ENCODE measurements at places on chromosomes 7 and 10.

GRCh38 chr7:127177156-127177555 is 75.6 kb downstream of the GRM8 start:
- no peak for DNase-seq

- DNase-seq = no peak
These were observed 299.4 kb downstream of the PTEN start for GRCh38 chr10:88162852-88163251.

DNA sequence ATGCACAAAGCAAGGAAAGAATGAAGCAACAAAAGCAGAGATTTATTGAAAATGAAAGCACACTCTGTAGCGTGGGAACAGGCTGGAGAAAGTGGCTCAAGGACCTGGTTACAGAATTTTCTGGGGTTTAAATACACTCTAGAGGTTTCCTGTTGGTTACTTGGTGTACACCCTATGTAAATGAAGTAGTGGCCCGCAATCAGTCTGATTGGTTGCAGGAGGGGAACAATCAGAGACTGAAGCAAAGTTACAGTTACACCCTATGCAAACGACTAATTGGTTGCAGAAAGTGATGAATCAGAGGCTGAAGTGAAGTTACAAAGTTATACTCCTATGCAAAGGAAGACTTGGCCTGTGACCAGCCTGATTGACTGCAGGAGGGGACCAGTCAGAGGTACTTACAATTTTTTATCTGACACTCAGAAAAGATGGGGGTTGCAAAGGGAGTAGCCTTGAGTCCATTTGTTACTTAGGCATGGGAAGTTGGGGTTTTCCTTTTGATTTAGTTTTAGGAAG is 3.6 kb upstream of the MTPN start:
- no peak for DNase-seq

- DNase-seq = peak; percentile 33
These were observed 64.6 kb downstream of the HERPUD2 start for GRCh38 chr7:35630024-35630972.

DNA sequence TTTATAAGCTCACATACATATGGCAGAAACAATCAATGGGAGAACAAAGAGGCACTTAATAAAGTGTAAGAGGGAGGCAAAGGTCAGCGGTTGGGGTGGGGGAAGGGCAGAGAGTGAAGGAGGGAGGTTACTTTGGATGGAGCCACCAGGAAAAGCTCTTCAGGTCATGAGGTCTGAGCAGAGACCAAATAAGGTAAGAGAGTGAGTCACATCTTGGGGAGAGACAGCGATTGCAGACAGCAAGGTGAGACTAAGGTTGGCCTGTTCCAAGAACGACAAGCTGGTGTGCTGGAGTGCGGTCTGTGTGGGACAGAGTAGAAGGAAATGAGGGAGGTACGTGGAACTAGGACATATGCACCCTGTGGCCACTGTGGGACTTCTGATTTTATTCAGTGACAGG is 74.3 kb upstream of the TOMM7 start:
- no peak for DNase-seq

DNA sequence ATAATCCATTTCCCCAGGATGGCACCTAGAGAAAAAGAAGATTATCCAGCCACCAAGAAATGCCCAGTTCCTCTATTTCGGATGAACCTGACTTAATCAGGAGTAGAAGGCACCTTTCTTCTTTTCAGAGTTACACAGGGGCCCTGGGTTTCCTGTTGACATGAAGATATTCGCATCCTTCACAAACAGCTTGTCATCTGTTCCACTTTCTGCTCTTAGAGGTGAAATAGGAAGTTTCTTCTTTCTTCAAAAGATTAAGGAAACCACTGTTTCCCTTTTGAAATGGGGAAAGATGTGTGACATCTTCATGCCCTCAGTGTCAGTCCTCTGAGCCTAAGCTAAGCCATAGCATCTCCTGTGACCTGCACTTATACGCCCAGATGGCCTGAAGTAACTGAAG is 39.1 kb upstream of the RAB18 start:
- no peak for DNase-seq

DNA sequence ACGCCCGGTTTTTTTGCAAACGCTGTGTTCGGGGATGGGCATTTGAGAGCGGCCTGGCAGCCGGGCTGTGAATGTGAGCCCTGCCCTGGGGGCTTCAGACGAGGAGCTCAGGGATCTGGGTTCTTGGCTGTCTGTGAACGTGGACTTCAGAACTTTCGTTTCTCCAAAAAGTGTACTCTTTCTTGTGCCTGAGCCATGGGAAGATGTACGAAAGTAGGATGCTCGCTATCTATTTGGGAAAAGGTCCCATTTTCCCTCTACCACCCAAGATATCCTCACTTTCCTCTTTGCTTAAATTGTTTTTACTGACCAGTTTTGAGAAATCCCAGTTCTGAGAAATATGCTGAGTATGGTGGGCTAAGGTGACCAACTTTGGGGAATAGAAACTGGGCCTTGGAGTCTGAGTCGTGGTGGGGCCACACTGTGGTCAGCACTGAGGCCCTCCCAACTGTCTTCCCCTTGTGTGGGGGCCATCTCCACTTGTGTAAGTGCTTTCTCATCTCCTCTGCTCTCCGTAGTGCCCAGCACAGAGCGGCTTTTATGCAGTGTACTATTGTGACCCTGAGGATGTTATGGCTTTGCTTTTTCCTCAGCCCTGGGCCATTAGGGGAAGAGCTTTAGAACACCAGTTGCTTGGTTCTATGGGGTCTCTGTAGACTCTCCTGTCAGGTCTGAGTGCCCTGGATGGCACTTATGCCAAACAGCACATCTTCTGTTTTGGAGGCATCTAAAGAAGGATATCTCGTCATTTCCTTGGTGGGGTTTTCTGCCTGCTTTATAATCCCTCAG is 918 bp downstream of the DBNL start:
- no peak for DNase-seq

DNA sequence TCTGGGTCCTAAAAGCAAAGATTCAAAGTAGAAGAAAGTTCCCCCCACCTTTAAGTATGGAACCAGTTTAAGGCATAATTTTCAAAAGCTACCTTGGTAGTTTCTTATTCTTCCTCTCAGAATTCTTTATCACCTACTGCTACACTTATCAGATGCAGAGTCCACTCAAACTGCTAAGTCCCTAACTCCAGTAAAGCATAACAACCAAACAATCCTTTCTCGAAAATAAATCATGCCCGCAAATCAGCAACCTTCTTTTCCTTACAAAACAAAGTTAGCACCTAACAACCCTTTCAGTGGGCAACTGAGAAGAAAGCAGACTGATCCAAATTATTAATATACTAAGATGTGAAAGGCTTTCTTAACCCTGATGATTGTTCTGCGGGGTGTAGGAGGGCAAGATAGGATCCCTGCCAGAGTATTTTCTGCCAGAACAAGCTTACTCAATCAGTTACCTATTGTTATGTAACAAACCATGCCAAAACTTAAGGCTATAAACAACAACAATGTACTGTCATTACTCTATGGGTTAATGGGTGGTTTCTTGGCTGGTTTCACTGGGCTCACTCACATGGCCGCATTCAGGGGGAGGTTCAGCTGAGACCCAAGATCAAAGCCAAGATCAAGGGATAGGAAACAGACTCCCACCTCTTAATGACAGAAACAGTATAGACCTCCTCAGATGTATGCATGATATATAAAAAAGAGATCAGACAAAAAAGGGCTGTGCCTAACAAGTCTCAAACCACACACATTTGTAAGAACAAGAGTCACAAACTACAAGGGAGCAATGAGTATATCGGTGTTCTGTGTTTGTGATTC is 42.0 kb downstream of the CCDC6 start:
- DNase-seq = no peak

DNA sequence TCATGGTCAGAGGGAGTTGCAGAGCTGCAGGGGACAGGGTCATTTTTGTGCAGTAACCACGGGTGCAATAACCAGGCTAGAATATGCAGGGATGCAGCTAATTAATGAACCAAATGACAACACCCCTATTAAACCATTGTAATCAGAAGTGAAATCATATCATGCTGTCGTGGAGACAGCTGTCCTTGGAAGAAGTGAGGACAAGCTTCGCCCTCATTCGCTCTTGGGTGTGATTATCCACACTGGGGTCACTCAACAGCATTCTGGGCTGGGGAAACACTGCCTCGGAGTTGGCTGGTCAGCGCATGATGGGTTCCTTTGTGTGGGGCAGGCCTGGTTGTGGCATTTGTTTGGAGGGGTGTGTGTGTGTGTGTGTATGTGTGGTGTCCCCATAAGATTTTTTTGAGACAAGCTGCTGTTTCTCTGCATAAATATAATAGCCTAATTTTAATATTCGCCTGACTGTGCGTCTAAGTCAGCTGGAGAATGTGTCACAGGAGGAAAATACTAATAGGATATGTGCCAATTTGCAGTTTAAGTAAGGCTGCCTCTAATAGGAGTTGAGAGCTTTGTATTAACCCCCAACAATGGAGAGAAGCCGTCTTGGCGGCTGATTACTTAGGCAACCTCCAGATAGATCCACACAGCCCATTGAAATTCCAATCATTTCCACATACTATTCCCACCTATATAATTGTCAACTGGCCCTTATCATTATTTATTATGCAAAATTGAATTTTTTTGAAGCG is 149.4 kb downstream of the DNAJB6 start:
- DNase-seq = no peak

DNA sequence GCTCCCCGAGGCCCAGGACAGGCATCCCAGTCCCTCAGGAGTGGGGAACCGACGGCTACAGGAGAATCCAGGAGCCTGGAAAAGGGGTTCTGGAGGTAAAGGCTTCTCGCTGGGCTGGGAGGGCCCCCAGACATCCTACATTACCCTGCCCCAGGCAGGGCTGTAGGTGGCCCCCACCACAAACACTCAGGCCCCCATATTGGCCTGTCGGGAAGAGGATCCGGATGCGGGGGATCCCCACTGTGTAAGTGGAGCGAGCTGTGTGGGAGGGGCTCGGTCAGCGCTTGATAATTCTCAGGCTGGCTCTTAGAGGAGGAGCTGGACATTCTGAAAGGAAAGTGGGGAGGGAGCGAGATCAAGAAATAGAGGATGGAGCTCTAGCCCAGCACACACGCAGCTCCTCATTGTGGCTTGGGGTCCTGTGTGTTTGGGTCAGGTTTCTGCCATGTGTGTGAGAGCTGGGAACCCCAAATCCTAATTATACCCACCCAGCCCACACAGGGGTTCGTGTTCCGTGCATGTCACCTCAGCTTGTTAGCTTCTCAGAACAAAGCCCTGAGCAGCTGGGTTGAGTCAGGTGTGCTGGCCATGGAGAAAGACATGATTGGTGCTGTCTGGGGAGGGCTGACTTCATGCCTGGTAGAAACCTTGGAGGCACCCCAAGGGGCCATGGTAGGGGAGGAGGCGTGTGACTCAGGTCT is 49.4 kb downstream of the ZNF467 start:
- DNase-seq = no peak

GRCh38 chr10:70903262-70903921 is 15.0 kb upstream of the PCBD1 start:
- DNase-seq = peak; percentile 85

DNA sequence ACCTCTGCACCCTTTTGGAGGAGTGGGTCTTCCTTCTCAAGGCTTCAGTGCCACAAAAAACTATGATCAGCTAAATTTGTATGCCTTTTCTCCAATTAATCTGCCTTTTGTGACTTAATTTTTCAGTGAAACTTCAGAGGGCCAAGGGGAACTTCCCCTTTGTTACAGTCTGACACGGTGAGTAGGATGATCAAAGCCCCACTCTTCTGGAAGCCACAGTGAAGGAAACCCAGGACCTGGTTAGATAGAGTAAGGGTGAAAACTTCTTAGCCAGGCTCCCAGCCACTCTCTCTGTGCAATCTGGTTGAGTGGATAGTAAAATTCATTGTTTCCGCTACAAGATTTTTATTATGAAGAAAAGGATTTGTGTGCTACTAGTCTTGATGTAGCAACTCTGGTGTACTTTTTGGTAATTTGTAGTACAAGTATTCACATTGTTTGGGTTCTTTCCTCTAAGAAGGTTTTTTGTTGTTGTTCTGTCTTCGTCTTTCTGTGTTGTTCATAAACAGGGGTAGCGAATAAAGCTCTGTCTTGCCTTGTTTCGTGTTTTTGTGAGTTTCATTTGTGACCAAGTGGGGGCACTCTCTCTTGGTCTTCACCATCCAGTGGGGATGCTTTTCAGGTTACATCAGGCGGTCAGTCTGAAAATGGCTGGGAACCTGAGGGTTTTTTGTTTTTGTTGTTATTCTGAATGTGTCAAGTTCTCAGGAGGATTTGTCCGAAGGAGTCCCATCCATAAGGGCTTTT is 268.5 kb upstream of the NPSR1 start:
- DNase-seq = no peak

DNA sequence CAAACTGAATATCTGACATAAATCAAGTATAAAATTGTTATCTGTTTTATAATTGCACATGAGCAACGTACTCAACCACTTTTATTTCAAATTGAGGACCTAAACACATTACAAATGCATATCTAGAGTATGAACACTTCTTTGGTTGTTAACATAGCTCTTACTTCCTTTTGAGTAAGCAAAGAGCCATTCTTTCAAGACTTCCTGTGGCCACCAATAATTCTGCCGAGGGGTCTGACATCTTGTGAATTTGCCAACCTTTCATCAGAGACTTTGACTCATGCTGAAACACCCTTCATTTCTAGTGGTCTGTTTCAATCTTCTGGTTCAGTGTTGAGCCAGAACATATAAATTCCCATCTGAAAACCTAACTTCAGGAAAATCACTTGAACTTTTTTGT is 59.4 kb downstream of the CDK14 start:
- DNase-seq = no peak

- DNase-seq = no peak
These were observed 461.5 kb upstream of the GHITM start for GRCh38 chr10:83677795-83678194.

DNA sequence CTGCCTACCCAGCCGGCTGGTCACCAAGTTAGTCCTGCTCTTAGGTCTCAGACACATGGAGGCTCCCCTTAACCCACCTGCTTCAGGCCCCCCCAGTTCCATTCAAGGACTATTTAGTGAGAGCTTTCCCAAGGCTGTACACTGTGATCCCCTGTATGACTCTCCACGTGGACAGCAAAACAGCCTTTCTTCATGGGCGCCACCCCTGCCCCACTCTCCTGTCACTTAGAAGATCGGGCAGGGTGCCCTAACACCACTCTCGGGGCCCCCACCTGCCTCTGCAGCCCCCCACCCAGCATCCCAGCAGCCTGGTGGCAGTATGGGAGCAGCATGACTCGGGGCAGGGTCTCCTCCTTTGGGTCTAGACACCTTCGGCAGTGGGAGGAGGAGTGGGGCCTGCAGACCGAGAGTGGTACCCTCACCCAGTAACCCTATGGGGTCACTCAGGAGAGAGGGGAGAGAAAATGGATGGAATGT is 116.6 kb downstream of the PTPN20 start:
- no peak for DNase-seq

- peak; percentile 67 for DNase-seq
These were observed 68.3 kb downstream of the PRKAG2 start for GRCh38 chr7:151808400-151809145.
